ENCODE measurements at places on chromosomes 4 and X.

GRCh38 chrX:148380107-148380506 lies 120.3 kb upstream of the AFF2 start:
- DNase-seq, result no peak

DNA sequence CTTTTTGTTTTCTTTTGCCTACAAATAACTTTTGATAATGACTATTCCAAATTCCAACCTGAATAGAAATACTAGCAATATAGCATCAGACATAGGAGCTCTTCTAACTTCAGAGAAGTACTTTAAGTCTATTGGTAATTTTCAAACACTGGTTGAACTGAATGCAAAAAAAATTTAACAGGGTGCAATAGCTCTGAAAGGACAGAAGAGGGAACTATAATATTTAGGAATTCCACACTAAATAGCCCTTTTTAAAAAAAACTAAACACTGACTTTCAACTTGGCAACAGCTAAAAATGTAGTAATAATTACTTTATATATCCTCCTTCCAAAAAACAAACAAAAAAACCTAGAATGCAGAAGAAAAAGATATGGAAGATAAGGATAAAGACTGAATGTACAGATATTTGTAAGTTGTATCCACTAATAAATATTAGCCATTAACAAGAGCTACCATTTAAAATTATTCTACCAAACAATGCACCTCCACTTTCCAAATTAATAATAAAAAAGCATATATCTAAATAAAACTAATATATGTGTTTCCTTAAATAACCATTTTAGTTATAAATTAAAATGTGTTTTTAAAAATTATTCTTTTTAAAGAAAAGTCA lies 81.4 kb downstream of the FBXW7 start:
- no peak for DNase-seq

GRCh38 chrX:28589046-28589445 lies 1.8 kb downstream of the IL1RAPL1 start:
- DNase-seq, result no peak

- no peak for DNase-seq
Observed at GRCh38 chr4:95215991-95216605, 332.7 kb downstream of the UNC5C start.

DNA sequence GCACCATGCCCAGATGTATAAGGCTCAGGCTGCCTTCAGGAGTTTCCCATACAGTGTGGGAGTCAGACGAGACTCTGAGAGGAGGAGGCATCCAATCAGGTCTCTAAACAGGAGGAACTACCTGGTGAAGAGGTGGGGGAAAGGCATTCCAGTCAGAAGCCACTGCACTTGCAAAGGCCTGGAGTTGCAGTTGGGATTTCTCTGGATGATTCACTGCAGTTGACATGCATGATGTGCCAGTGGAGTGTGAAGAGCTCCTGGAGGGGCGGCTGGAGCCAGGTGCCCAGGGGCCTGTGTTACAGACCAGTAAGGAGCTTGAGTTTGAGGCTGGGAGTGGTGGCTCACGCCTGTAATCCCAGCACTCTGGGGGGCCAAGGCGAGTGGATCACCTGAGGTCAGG lies 339.1 kb downstream of the ARHGAP10 start:
- DNase-seq, result no peak

GRCh38 chr4:12852338-12853307 lies 631.5 kb downstream of the RAB28 start:
- peak; percentile 48 for DNase-seq

DNA sequence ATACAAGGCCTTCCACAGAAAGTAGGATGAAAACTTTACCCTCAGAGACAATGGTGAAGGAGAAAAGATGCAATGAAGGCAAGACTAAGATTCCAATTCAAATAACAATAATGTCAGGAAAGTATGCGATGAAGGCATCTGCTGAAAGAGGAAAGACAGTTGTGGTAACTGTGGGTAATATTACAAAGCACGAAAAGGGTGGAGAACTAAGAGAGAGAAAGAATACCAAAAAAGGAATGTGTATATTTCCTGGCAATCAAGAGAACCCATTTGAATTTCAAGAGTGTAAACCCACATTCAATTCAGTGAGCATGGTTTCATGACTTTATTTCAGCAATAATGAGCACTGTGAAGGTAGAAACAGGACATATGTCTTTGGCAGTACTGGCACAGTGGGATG lies 225.5 kb downstream of the PALLD start:
- DNase-seq, result no peak

- no peak for DNase-seq
Observed at GRCh38 chr4:98996765-98997068, 1.2 kb downstream of the METAP1 start.

- DNase-seq, result peak; percentile 24
Observed at GRCh38 chr4:27318740-27319139, 458.1 kb downstream of the STIM2 start.

- DNase-seq, result no peak
Observed at GRCh38 chr4:5656415-5656814, 51.9 kb downstream of the EVC2 start.

All from large intestine (tissue), 12 donors.